Thyroid gland (tissue), 4 donors: ENCODE measurements at places on chromosomes 16 and 17.

- DNase-seq: no peak
Observed at GRCh38 chr16:55565086-55565485, 1.4 kb upstream of the CAPNS2 start.

GRCh38 chr16:85391769-85392583 is 221.1 kb upstream of the GSE1 start:
- DNase-seq: no peak

DNA sequence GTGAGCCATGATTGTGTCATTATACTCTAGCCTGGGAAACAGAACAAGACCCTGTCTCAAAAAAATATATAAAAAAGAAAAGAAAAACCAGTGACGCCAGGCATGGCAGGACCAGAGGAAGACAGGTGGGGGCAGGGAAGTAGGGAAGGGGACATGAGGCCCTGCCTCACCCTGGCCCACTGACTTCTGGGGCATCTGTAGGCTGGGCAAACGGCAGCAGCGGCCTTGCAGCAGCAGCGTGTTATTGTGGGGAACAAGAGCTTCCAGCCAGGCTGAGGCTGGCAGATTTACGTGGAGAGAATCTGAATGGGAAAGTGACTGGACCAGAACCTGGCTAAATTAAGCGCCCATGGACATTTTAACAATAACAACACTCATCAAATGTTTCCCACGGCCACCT is 19.4 kb downstream of the CMTM4 start:
- peak; percentile 68 for DNase-seq

DNA sequence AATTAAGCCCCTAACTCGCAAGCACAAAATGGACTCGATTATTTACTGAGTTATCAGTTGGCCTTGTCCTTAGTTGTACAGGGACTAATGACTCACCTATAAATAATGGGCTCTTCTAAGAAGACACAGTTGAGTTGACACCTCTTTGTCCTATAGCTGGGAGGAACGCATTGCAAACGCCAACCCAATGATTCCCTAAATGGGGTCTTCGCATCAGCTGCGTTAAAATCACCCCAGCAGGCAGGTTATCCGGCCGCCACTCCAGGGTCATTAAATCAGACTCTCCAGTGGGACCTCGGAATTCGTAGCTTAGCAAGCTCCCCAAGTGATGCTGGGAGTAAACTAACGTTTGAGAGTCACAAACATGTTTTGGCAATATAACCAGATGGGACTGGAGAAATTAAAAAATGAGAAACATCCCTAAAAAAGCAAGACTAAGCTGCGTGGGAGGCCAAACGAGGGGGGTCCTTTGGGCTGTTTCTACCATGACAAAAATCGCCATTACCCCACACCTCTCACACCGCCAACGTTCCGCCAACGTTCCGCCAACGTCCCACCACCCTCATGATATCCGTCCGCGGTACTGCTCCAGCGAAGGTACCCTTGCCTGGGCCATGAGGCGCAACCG is 932 bp upstream of the NFE2L1 start:
- DNase-seq: no peak

DNA sequence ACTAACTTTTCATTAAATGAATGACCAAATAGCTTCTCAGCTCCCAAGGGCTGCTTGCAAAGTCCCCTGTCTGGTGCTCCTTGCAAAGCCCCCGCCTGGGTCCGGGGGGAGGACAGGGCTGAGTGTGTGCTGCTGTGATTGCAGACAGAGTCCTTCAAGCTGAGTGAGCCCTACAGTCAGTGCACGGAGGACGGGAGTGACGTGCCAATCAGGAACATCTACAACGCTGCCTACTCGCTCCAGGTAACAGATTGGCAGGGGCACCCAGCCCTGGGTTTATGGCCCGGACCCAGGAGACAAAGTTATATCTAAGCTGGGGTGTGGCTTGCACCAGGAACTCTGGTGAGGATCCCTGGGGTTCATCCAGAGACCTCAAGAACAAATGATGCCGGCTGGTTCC is 27.1 kb downstream of the SCNN1G start:
- DNase-seq: peak; percentile 61

GRCh38 chr16:83914091-83914710 is 15.3 kb downstream of the MLYCD start:
- no peak for DNase-seq

DNA sequence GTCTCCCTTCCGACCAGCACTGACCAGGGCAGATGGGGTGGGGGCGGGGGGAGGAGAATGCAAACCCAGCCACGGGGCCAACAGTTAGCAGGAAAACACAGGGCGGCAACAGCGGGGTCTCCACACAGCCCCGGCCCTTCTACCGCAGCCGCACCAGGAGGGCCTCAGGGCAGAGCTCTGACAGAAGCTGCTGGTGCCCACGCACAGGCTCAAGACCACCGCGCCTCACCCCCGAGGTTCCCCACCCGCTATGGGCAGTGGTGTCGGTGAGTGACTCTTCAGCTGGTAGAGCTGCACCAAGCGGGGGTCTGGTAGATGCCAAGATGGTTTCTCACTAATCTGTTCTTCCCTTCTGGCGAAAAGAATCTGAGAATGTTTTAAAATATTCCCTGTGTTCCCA is 16.1 kb downstream of the HAGH start:
- no peak for DNase-seq

DNA sequence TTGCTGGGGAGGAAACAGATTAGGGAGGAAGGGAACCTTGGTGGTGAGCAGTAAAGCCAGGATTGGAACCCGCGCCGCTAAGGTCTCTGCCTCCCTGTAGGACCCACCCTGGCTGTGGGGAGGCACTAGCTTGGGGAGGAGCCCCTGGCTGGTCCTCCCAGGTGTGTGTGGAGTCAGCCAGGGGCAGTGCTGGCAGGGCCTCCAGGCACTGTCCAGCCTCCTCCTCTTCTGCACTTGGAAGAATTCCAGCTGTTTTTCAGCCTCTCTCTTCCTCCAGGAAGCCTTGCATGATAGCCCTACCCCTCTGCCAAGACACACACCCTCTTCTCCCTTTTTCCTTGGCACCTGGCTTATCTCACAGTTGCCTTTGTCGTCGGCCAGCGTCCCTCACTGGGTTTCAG is 34.8 kb downstream of the TMEM235 start:
- DNase-seq: no peak

- peak; percentile 39 for DNase-seq
Observed at GRCh38 chr17:50451943-50452629, 16.6 kb downstream of the CHAD start.

DNA sequence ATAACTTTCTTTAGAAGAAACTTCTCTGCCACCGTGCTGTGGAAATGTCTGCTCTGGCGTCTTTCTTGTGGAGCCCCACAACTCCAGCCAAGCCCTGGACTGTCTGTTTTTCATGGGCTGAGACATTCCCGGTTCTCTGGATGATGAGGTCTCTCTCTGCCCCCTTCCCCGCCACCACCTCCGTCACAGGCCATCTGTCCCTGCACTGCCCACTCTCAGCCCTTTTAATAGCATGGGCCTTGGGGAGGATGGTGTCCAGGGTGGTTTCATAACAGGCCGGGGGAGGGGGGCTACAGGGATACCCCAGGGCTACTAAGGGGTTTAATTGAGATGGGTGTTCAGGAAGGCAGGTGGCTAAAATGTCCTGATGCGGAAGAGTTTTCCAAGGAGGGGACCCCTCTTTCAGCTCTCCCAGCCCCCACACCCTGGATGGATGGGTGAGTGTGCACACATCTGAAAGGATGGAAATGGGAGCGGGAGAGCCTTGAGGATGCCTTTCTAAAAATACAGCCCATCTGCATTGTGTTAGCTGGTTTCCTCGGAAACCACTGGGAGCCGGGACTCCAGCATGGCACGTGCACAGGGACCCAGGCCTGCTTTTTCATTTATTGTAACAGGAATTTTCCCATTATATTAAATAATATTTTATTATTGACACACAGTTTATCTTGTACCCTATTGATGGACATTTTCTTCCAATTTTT is 14.6 kb upstream of the NDRG4 start:
- DNase-seq: no peak

- DNase-seq: no peak
Observed at GRCh38 chr17:47803751-47804150, 17.8 kb downstream of the OSBPL7 start.

DNA sequence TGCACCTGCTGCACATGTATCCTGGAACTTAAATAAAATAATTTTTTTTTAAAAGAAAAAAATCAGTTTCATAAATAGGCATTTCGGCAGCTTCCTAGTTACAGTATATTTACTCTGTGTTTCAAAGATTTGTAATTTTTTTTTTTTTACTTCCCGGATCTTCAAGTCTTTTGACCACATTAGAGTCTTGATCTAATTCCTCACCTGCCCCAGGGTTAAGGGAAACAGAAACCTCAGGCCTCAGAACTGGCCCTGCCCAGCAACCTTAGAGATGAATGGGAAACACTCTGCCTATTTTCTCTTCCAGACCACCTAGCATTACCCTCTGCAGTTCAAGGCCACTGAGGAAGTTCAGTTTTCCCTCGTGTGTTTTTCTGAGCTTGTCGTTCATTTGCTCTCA is 304.0 kb downstream of the MAF start:
- DNase-seq: no peak

DNA sequence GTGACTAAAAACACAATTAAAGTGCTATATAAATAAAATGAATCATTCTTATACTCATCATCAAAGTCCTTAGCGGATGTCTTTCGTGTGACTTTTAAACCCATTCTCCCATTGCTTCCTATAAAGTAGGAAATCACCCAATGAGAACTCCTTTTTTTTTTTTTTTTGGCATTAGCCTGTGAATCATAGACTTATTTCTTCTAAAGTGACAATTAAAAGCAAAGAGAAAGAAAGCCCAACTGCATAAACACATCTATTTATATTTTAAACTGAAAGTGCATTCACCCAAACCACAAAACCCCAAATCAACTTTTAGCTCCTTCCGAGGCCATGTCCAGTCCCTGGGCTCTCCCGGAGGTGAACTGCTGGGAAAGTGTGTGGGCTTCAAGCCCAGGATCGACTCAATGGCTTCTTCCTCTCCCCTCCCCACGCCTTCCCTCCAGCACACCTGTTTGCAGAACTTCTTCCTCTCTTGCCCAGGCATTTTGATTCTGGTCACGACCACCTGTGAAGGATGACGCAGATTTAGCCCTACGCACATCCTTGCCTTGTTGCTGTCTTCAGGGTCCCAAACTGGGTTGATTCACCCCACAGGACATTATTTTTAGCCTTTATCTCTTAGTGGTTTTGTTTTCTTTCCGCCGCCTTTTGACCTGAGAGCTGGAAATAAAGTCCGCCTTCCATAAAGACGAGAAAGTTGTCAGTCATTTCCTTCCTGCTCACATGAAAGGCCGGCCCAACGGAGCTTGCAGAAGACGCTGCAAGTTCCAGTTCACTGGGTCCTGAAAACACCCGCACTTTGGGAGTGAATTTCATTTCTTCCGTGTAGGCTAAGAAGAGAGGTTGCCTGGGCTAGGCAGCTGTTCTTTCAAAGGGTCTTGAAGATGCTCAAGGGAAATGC is 166.8 kb downstream of the MAP2K6 start:
- DNase-seq: peak; percentile 38

DNA sequence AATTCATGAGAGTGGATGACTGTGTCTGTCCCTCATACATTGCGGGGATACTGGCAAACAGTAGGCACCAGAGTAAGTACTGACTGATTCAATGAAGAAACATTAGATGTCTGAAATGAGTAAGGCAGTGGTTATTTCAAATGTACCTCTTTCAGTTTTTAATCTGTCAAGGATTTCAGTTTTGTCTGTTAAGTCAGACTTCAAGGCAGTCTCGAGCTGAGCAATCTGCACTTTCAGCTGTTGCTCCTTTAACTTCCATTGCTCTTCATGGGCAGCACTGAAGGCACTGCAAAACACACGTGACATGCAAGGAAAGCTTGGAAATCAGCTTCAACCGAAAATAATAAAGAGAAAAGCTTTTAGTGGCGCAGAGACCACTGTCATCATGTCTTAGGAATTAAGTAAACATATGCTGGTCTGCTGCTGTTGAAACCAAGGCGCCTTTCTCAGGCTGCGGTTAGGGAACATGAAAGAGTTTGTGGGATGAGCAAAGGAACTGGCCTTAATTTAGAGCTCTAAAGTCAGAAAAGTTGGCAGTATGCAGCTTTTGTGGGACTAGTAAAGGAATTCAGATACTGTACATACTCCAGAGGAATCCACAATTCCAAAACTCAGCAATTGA is 38.8 kb downstream of the RPGRIP1L start:
- no peak for DNase-seq

- no peak for DNase-seq
Observed at GRCh38 chr16:12721841-12722421, 81.8 kb downstream of the CPPED1 start.

DNA sequence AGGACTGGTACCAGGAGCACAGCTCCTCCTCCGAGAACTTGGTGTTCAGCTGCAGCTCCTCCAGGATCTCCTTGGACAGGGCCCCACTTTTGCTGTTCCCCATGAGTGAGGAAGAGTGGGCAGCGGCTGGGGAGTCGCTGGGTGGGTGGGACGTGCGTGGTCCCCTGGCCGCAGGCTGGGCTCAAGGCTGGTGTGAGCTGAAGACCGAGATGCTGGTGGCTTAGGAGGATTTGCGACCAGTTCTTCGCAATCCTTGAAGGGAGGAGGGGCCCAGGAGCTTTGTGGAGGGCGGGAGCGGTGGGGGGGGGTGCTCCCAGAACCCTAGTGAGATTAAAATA is at the start of gene RCVRN:
TSS of gene RCVRN (minus strand) at position 194 of the 338 bp plus-strand sequence. CDS start at position 103, 91 bp downstream.
- DNase-seq: no peak

- no peak for DNase-seq
Observed at GRCh38 chr16:66099306-66099705, 267.2 kb upstream of the CDH5 start.

GRCh38 chr17:31321966-31322365 is 544 bp upstream of the EVI2A start:
- DNase-seq: no peak

DNA sequence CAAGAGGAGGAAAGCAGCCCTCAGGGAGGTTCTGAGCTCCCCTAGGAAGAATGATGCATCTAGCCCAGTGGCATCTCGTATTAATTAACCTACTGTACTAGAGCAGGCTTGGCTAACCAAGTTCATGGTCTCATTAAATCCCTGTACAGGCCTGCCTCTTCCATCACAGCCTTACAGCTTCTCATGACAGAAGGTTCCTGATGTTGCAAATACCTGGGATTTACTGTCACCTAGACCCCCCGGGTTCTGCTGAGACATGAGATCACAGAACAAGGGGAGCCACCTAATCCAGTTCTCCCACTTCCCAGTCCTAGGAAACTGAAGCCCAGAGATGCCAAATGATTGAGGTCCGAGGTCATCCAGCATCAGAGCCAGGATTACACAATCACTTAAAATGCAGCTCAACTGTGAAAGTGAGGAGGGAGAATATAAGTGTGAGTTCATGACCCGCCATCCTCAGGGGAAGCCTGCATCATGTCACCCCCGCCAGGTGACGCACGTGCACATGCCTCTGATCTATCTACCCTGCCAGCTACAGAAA is 23.9 kb downstream of the ACLY start:
- peak; percentile 30 for DNase-seq

- DNase-seq: no peak
Observed at GRCh38 chr16:10571354-10571753, 9.0 kb downstream of the EMP2 start.

GRCh38 chr16:56355786-56356275 is 69.5 kb downstream of the AMFR start:
- no peak for DNase-seq

DNA sequence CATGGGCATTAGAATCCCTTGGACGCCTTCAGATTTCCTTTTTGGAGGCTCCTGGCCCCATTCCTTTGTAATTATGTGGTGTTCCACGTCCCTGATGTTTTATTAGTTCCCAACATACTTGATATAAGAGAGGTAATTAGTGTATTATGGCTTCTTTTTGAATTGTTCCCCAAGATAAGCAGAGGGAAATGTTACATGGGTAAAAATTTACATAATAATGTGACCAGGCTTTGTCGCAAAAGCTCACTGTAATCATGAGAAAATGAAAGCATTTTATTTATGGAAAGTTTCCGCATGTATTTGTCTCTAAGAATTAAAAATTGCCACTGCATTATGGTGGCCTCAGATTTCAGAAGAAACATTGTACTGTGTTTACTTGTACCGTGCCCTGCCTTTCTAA is 177.8 kb downstream of the PRKCA start:
- no peak for DNase-seq
